H9 (cell line): ENCODE measurements at places on chromosomes 7 and 10. TPM values are rescaled to one million over a fixed set of nuclear protein-coding genes. Genes with fewer than 3 reads are reported as not detected.

SPAM1 gene
- total RNA-seq, result not detected in 2 replicates

OR2A5 gene
- total RNA-seq, result not detected in 2 replicates

COL1A2 gene
- 42.1 and 42.8 TPM in 2 replicates for total RNA-seq

HTRA1 gene
- total RNA-seq, result 11.1 TPM in 2 replicates

NKX1-2 gene
- 14.9 and 15.3 TPM in 2 replicates for total RNA-seq
